B cell (primary cell): ENCODE measurements at places on chromosomes 7 and 10.

DNA sequence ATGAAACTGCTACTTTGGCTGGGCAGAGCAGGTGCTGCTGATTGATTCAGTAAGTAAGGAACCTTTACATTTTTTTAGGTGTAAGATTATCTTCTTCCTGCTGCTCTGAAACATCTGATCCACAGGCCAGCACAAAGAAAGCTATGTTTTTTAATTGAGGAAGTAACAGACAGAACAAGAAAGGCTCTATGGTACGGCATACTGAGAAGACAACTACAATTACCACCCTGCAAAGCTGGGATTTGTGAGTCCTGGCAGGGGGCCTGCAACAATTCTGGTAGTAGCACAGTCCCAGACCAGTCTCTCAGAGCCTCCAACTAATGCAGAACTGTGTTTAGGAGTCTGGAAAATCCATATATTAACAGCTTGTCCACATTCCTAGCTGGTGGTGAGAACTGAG is 103.0 kb upstream of the LRRTM3 start:
- no peak for DNase-seq

- no peak for DNase-seq
Measured at GRCh38 chr7:106604303-106604924, 56.5 kb downstream of the CCDC71L start.

DNA sequence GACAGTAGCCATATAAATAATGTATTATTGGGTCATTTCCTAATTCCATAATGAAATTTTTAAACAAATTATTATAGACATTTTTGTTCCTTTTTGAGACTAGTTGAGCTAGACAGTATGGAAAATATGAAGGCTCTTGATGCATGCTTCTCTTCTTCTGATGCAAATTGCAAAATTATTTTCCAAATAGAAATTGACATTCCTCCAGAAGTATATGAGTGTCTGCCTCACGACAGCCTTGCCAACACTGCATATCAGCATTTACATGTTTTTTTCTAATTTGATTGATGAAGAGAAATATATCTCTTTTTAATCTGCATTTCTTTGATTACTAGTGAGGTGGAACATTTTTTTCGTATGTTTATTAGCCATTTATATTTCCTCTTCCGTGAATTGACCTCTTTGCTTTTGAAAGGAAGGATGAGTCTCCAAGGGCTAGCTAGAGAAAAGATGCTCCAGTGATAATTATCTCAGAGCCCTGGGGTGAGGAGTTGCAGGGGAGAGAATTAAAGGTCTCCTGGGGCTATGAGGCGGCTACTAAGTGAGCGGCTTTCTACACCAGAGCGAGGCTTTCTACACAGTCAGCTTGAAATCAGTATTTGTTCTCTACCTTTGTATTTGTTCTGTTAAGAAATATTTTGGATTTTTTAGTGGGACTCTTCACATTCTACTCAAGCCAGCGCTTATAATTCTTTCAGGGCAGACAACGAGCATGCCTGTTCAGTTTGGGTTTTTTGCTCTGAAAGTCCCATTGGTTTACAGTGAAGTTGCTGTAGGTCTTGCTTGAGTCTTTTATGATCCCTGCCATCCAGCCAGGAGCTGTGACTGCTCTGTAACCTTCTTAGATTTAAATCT is 712.2 kb upstream of the GALNT17 start:
- no peak for DNase-seq

DNA sequence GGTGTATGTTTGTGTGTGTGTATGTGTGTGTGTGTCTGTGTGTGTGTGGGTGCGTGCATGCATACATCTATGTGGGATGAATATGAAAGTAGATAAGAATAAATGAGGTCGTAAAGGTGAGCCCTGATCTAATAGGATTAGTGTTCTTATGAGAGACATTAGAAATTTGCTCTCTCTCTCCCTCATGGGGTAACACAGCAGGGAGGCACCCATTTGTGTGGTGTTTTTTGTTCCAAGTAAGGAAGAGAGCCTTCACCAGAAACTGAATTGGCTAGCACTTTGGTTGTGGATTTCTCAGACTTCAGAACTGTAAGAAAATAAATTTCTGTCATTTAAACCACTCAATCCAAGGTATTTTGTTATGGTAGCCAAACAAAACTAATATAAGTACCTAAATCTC is 353.7 kb upstream of the CHRM2 start:
- DNase-seq = no peak

DNA sequence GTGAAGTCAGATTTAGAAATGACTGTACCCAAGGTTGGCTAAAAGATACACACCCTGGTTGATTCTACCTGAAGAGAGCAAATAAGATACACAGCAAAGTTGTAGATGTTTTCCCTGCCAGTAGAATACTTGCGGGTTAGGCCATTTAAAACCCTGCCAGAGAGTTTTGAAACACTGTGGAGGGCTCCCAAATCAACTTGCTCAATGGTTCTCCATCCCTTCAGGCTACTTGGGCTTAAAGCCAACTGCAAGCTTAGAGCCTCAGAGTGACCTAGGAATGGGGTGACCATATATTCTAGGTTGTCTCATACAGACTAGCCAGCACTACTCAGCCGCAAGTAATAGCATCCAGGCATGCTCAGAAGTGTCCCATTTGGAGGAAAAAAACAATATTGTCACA is 10.0 kb downstream of the CAV1 start:
- no peak for DNase-seq
